COLO829 (cell line): ENCODE measurements at places on chromosomes 6 and 20.

DNA sequence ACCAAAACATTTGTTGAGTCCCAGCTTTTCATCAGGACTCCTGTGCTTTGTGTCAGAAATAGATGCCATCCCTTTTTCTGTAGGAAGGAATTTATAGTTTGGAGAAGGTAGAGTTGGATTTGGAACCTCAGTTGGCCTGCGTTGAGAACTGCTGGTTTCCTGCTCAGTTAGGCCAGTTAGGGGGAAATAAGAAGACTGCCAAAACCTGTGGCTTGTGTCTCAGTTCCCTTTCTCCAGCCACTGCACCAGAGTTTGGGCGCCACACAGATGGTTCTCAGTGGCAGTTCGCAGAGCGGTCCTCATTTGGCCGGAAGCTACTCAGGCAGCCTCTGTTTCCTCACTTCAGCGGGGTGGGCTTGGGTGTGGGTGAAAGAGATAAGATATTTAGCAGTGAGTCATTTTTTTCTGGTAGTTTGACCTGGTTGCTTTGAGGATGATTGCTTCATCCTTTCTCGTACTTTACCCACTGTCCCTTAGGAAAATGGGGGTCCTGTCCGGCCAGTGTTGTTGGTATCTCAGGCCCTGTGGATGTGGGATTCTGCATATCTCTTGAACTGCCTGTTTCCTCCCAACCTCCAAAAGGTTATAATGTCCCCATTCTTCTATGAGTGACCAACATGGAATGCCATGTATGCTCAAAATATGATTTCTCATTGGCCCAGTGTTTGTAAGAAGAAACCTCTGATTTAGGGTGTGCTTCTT, 53.7 kb downstream of the JARID2 start:
- peak; percentile 50 for DNase-seq

GRCh38 chr6:156832231-156832647, 55.1 kb downstream of the ARID1B start:
- no peak for DNase-seq

- DNase-seq: no peak
Measured at GRCh38 chr6:57432919-57433684, 115.7 kb downstream of the PRIM2 start.

- no peak for DNase-seq
Measured at GRCh38 chr6:37260444-37260843, 2.5 kb upstream of the TMEM217 start.

- no peak for DNase-seq
Measured at GRCh38 chr6:78999737-79000136, 78.3 kb downstream of the PHIP start.

GRCh38 chr20:19602675-19603375, 155.2 kb upstream of the RIN2 start:
- DNase-seq: no peak

GRCh38 chr20:41938353-41938752, 320.2 kb upstream of the CHD6 start:
- DNase-seq: no peak
